ENCODE measurements at places on chromosomes 7 and 10. TPM values are rescaled to one million over a fixed set of nuclear protein-coding genes. Genes with fewer than 3 reads are reported as not detected.

Gene LRGUK
- 1.5 TPM for polyA plus RNA-seq

Gene HELLS
- polyA plus RNA-seq = 13.5 TPM

Gene ANKRD61
- 0.50 TPM for polyA plus RNA-seq

Gene PIK3AP1
- polyA plus RNA-seq = 0.07 TPM

Gene SPDYE2B
- polyA plus RNA-seq = not detected

- DNase-seq = no peak
Measured at GRCh38 chr10:60185421-60185820, 204.3 kb downstream of the ANK3 start.

GRCh38 chr10:81027706-81028105 lies 490.0 kb downstream of the SH2D4B start:
- DNase-seq = no peak

- peak; percentile 48 for DNase-seq
Measured at GRCh38 chr7:13990319-13990983, 985 bp upstream of the ETV1 start.

- DNase-seq = no peak
Measured at GRCh38 chr10:30422981-30423654, 10.9 kb upstream of the MAP3K8 start.
